ENCODE measurements at places on chromosomes 13 and 19. TPM values are rescaled to one million over a fixed set of nuclear protein-coding genes. Genes with fewer than 3 reads are reported as not detected.

Gene TSSK6
- total RNA-seq = 4.3 TPM

Gene ZNF726
- total RNA-seq = 1.8 TPM

Gene LILRA2
- not detected for total RNA-seq

Gene IL12RB1
- 0.29 TPM for total RNA-seq

Gene HCN2
- total RNA-seq = 1.2 TPM

Gene C3
- total RNA-seq = 5.0 TPM

Gene MED25
- total RNA-seq = 20.9 TPM

Gene NCCRP1
- not detected for total RNA-seq

Gene CEACAM8
- total RNA-seq = not detected

Gene ZNF473
- total RNA-seq = 8.3 TPM

Gene HDGFL2
- 44.2 TPM for total RNA-seq

Gene RDH8
- total RNA-seq = not detected

GRCh38 chr19:27705896-27706295 is 1507.1 kb downstream of the UQCRFS1 start:
- DNase-seq = no peak

DNA sequence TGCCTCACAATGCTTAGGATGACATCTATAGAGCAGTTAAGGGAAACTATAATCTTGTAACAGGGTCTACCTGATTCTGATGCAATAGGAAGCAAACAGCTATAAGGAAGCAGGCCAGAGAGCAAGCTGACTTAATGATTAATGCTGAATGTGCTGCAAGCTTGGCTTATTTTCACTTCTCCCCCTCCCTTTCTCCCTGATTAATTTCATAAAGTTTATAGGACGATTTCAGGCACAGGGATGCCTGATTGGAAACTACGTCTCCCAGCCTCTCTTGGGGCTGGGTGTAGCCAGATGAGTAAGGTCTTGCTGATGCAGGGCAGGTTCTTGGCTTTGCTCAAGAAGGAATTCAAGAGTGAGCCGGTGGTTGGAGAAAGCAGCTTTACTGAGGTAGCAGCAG is 82.8 kb upstream of the MRI1 start:
- DNase-seq = no peak

DNA sequence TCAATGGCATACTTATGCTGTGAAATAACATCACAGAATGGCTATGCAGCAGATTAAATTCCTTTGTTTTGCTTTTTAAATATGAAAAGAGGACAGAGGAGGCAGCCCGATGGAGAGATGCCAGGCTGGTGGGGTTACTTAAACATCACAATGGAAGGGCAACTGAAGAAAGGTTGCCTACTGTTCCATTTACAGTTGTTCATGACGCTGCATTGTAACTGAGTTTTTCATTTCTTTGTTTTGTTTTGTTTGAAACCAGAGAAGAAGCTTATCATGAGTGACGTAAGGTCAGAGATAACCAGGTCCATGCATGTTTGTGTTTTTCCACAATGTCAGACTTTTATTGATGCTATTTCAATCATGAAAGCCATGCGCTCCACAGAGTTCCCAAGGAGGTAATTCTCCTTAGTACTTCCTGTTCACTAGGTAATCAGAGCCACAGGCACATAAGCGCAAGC is 273.8 kb downstream of the LHFPL6 start:
- DNase-seq = no peak

GRCh38 chr13:30158774-30159445 is 148.4 kb downstream of the KATNAL1 start:
- peak; percentile 97 for DNase-seq

DNA sequence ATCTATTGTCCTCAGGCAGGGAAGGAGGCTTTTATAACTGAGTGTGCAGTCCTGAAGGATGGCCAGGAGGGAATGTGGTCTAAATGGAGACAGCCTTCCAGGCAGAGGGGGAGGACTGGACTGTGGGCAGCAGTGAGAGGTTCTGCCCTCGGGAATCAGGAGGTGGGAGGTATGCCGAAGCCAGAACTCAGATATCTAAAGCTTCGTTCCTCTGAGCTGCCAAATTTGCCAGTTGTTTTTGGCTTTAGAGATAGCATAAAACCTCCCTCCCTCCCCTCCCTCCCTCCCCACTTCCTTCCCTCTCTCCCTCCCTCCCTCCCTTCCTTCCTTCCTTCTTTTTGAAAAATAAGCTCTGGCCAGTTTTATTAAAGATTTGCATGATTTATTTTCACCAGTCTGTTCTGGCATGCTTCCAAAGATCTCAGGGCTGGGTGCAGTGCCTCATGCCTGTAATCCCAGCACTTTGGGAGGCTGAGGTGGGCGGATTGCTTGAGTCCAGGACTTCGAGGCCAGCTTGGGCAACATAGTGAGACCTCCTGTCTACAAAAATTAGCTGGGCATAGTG is 2.4 kb downstream of the MEDAG start:
- peak; percentile 66 for DNase-seq

GRCh38 chr13:89212186-89212585 is 1541.0 kb downstream of the SLITRK5 start:
- no peak for DNase-seq

GRCh38 chr13:78430166-78430791 is 173.1 kb downstream of the POU4F1 start:
- DNase-seq = no peak

DNA sequence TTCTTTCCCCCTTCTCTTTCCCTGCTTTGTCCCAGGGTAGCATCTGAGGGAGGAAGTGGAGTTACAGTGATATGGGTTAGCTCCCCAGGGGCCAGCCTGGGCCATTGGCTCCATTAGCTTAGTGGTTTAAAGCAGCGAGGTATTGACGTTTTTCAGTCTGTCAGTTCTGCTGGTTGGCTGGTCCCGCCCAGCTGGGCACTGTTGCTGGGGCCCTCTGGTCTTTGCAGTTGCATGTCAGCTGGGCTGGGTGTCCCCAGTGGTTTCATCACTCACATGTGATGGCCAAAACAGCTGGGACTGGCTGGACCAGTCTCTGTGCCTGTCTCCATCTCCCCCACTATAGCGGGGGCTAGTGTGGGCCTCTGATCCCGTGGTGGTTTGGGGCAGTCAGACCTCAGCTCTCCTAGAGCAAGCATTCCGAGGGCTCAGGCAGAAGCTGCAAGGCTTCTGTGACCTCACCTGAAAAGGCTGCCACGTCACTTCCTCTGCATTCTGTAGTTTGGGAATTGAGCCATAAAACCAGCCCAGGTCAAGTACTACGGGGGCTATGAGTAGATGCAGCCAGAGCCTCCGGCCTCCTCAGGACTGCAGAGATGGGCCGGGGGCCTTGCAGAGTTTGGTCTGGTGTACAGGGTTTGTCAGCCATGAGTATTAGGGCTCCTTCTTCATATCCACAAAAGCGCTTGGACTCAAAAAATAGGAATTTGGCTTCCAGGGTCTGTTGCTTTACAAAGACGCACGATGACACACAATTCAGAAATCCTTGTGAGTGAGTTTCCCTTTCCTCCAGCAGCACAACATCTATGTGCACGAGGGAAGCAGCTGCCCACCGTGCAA is 30.0 kb downstream of the TSSK6 start:
- peak; percentile 90 for DNase-seq

- no peak for DNase-seq
Observed at GRCh38 chr13:23608701-23609413, 38.6 kb downstream of the TNFRSF19 start.

GRCh38 chr19:10699650-10700335 is 1.4 kb upstream of the QTRT1 start:
- peak; percentile 95 for DNase-seq

GRCh38 chr13:24075137-24075975 is 85.2 kb upstream of the SPATA13 start:
- DNase-seq = no peak

- no peak for DNase-seq
Observed at GRCh38 chr13:71338070-71338469, 528.9 kb downstream of the DACH1 start.

GRCh38 chr19:18191640-18192062 is 1.4 kb upstream of the MPV17L2 start:
- DNase-seq = no peak

DNA sequence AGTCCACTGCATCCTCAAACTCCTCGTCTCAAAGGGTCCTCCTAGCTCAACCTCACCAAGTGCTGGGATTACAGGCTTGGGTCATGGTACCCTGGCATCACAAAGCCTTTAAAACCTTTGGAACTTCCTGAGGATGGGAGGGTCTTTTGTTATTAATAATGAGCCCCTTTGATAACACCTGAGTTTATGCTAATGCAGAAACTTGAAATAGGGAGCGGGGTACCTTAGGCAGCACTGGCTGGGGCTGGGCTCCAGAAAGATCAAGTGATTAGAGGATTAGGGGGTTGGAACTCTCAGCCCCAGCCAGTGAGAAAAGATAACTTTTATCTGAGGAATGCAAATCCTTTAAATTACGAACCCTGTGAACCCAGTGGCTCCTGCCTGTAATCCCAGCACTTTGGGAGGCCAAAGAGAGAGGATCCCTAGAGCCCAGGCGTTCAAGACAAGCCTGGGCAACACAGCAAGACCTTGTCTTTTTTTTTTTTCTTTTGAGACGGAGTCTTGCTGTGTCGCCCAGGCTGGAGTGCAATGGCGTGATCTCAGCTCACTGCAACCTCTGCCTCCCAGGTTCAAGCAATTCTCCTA is 9.3 kb upstream of the PSPC1 start:
- DNase-seq = no peak

DNA sequence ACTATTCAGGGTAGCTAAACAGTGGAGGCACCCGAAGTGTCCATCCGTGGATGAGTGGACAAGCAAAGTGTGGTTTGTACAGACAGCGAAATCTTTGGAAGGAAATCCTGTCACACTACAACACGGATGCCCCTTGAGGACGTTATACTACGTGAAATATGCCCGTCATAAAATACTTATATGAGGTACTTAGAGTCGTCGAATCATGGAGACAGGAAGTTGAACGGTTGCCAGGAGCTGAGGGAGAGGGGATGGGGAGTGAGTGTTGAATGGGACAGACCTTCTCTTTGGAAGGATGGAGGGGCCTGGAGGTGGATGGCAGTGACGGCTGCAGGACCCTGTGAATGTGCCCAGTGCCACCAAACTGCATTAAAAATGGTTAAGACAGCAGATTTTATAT is 11.6 kb downstream of the ATP4B start:
- peak; percentile 57 for DNase-seq
